ENCODE measurements at places on chromosomes 1 and 21.

DNA sequence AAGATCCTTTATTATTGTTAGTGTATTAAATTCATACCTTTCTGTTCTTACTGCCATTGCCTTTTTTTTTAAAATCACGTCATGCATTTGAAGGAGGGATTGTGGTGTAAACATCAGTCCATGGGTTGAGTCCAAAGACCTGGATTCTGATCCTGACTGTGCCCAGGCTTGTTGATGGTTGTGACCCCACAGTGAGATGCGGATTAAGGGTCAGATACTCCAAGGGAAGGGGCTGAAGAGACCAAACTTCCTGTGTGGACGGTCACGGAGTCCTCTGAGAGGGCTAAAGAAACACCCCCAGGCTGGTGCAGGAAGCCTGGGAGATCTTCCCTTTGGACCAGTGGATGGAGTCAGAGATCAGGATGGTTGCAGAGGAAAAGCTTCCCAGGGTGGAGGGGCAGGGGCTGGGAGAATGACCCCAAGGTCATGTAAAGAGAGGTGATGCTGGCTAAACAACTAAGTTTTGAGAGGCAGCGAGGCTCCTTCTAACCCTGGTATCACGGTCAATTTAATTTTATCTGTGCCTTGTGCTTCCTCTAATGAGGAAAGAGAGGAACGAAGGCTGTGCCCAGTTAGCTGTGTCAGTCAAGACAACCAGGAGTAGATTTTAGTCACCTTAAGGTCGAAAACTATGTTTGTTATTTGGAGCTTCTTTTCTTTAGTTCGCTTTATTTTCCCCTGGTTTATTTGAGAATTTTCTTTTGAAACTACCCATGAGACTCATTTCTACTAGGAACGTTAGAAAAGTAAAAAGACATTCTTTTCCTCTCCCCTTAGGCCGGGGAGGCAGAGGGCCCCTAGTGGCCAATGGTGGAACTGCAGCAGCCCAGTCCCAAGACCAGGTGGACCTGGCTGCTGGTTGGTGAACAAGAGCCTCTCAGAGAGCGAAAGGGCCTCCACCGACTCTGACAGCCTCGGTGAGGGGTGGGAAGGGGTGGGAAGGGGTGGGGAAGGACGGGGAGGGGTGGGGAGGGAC is 8.7 kb upstream of the GPR161 start:
- DNase-seq, result peak; percentile 88

- DNase-seq, result no peak
Observed at GRCh38 chr1:41731516-41732030, 187.1 kb downstream of the HIVEP3 start.

DNA sequence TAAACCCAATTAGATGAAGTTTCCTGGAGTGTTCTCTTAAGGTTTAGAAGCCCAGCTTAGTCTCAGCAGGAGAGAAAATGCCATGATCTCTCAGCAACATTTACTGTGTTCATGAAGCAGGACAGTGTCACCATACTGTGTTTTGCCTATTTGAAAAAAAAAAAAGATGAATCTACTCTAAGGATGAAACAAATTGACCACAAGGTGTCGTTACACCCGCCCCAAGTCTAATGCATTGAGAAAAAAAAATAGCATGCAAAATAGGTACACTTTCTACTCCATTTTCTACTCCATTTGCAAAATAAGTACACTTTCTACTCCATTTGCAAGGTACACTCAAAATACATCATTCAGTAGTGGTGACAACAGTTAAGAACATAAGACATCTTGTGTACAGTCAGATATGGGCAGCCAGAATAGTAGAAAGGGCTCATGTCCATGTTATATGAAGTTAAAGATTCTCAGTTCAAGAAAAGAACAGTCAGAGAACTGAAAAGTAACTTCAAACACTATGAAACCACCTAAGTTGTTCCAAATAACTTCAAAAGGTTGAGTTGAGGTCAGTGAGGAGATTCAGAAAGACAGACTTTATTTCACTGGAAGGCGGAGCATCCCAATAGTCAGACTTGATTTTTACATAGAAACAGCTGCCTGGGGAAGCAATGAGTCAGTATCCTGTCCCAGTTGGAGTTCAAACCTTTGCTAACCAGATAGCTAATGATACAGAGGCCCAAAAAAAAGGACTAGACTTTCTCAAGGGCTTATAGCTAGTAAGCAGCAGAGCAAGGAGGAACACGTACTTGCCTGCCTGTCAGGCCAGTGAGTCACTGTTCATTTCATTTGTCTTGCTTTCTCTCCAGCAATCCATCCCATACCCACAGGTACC is 13.3 kb downstream of the PLPPR5 start:
- no peak for DNase-seq

DNA sequence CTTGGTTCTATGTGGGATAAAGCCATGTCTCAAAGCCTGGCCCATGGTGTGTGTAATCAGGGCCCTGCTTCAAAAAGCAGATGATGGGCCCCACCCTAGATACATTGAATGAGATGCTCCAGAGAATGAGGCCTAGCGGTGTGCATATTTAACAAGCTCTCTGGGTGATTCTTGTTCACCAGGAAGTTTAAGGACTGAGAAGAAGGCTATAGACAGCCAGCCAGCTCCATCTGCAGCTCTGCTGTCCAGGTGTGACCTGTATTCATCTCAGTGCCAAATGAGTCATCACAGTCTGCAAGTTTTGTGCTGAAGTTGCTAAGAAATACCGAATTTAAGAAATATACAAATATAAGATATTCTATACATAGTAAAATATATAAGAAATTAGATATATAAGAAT is 182.0 kb upstream of the RUNX1 start:
- DNase-seq, result no peak

DNA sequence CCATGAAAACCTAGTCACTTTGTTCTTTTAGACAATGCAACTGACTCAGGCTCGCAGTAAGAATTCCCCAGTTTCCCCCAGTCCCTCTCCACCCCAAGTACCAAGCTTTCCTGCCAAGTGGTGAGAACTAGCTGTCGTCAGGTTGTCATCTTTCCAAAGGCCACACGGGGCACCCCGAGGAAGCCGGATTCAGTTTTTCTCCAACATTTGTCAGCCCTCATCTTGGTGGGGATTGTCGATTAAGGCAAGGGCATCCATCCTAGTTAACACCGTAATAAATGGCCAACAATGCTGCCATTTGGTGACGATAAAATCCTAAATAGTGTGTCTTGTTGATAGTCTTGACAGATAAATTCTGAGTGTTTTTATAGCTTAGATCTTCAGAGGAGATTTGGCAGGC is 55.9 kb upstream of the PROX1 start:
- no peak for DNase-seq

DNA sequence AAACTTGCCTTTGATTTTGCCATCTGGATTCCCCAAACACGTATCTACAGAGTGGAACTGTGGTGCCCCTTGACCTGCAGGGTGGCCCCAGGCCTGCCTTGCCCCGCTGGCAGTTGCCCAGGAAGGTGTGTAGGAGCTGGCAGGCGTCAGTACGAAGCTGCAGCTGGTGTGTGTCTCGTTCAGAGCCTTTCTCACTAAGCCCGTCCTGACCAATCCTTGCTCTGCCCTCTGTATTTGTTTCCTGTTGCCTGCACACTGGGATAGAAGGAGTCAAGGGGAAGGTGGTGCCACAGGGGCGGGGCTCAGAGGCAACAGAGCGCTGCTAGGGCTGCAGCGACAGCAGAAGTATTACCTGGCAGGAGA is 5.2 kb upstream of the VSIG8 start:
- DNase-seq, result no peak

DNA sequence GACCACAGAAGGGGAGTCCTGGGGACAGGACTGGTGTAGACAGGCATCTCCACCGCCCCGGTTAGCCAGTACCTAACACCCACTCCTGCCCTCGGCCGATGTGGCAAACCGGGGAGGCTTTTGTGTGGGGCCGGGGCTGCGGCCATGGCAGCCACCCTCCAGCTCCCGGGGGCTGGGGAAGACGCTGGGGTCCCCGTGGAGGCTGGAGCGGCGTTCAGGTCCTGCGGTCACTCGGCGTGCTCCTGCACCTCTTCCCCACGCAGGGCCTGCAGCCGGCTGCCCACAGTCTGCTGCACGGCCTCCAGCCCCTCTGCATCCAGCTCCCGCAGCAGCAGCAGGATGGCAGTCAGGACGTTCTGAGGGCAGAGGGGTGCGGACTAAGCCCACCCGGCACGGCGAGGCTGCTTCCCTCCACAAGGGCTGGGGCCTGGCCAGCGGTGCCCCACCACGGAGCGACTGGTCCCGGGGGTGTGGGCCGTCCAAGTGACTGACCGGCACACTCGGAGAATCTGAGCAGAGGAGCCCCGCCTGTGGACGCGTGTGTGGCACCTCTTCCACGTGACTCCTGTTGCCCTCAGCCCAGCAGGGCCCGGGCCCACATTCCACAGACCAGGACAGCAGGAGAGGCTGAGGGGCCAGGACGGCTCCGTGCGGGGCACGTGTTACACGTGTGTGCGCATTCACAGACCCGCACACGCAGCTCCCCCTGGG is 9.1 kb downstream of the CFAP410 start:
- no peak for DNase-seq

DNA sequence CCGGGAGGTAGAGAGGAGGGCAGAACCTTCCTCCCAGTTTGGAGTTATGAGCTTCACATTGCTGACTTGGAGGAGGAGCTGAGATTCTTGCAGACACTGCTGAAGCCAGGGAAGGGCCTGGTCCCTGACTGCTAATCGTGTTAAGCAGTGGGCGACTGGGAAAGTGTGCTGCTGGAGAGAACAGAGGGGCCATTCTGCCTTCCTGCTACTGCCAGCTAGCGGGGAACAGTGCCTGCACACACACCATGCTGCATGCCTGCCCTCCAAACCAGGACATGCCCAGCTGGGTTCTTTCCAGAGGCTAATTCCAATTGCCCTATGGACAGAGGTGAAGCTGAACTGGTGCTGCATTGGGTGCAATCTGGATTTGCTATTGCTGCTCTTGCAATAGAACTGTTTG is 281.4 kb downstream of the AJAP1 start:
- DNase-seq, result no peak

DNA sequence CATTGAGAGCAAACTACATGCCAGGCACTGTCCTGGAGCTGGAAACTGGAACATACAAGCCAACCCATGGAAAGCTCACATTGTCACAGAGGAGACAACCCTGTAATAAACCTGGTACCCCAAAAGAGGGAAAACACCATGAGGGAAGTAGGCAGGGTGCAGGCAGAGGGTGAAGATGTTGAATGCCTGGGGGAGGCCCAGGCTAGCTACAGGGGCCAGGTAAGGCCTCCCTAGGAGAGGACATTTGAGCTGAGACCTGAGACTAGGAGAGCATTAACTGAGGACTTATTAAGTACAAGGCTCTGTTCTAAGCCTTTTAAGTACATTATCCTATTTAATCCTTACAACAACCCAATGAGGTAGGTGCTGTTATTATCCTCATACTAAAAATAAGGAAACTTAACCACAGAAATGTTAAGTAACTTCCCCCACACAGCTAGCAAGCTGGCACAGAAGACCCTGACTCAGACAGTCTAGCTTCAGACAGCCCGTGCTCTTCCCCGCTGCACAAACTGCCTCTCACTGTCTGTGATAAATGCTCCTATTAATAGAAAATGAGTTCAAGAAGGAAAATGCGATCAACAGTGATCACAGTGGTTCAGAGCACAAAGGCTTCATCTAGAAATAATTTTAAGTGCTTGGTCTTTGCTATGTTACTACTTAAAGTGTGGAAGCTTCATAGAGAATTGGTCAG is 41.8 kb downstream of the ZNF281 start:
- no peak for DNase-seq

GRCh38 chr1:156627313-156627880 is 8.2 kb downstream of the HAPLN2 start:
- peak; percentile 42 for DNase-seq

DNA sequence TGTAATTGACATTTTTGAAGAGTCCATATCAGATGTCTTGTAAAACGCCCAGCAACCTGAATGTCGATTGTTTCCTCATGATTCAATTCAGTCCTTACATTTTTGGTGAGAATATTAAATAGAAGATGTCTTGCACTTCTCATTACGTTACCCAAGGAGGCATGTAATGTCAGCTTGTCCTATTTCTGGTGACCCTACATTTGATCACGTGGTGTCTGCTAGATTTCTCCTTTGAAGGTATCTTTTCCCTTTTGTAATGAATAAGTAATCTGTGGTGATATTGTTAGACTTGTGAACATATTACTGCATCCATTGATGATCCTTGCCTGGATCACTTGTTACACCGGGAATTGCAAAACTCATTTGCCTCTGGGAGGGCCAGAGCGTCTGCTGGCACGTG is 87.6 kb upstream of the DISP3 start:
- DNase-seq, result no peak

DNA sequence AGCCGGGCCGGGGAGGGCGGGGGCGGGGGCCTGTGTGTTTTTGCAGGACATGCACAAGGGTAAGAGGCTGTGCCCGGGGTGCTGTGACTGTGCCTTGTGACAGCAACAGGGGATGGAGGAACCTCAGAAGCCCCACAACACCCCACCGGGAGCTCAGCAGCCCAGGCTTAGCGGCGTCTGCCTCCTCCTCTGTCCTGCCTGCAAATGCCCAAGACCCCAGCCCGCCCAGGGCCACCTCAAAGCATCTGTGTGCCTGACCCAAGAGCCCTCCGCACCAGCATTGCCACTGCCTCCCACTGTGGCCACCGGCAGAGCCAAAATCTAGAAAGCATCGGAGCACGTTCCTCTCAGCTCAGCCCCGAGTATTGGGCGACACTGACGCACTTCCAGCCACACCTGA is 2.7 kb upstream of the ACTRT2 start:
- DNase-seq, result no peak

DNA sequence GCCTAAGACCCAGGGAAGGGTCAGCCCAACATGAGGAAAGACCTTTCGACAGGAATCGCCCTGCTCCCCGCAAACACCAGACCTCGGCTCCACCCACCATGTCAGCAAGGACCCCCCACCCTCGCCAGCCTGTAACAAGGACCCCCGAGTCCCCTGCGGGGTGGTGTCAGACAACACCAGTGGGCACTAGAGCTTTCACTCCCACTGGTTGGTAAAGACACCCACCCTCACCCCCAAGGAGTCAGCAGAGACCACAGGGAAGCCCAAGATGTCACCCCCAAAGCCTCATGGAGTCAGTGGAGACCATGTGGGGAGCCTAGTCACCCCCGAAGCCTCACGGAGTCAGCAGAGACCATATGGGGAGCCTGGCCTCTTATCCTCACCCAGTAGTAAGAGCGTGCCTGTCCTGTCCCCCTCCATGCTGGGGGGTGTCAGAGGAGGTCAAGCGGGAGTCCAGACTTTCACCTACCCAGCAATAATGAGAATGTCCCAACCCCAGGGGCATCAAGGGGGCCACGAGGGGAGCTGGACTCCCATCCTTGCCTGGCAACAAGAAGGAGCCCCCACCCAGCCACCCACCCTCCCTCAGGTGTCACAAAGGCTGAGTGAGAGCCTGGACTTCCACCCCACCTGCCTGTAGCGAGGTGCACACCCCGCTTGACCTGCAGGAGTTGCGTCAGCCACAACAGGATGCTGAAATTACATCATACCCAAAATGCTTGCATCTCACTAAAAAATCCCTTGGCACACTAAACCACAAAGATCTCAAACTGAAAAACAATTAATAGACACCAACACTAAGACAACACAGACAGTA is 24.8 kb downstream of the SLC19A1 start:
- no peak for DNase-seq

- DNase-seq, result no peak
Observed at GRCh38 chr1:39301606-39302005, 97.1 kb downstream of the MACF1 start.

DNA sequence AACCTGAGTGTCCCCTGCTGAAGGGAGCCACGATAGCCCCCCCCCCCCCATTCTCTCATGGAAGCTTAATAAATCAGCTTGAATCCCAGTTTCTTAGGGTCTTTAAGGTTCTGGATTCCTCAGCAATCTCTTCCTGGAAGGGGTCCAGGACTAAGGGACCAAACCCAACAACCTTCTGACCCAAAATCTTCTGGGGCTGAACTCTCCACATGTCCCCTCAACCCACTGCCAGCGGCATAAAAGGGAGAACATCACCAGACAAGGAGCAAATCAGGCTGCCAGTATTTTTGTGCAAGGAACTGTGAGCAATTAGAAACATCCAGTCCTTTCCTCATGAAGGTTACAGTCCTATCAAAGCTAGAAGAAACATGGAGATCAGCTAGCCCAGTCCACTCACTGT is 12.7 kb upstream of the LORICRIN start:
- no peak for DNase-seq
